NCI-H1417 (cell line): ENCODE measurements at places on chromosomes 5 and 9.
A peak's percentile ranks its signal among the peaks of the same experiment; 100 is the strongest.

- no peak for DNase-seq
These were observed 28.5 kb downstream of the GLDC start for GRCh38 chr9:6616951-6617602.

GRCh38 chr5:61894046-61894445, 412.0 kb upstream of the KIF2A start:
- no peak for DNase-seq

DNA sequence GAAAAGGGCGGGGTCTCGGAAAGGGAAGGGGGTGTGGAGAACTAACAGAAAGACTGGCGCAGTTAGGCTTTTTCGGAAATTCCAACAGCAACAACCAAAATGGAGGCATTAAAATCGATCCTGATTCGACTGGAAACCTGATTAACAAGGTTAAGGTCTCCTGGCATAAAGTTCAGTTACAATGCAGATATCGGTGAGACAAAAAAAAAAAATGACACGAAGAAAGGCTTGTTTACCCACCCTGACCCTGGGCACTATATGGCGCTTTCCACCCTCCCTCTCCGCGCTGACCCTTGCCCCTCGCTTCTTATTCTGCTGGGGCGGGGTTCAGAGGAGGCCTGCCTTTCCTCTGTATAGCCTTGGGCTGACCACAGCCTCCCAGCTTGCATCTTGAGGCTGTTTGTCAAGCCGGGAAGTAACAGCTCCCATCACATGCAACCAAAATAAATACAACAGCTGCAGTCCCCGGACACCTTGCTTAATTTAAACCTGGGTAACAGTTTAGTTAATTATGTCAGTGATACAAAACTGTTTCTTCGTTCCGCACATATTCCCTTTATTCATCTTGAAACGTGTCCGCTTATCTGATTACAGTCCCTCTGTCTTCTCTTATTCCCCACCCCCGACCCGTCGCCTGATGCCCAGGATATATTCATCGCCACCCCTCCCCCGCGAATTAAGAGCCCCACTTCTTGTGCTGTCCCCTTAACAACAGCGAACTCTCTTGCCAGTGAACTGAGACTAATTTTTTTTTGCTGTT, 795 bp upstream of the PJA2 start:
- DNase-seq = peak; percentile 56

GRCh38 chr5:94057655-94058054, 316.3 kb upstream of the POU5F2 start:
- DNase-seq = no peak

DNA sequence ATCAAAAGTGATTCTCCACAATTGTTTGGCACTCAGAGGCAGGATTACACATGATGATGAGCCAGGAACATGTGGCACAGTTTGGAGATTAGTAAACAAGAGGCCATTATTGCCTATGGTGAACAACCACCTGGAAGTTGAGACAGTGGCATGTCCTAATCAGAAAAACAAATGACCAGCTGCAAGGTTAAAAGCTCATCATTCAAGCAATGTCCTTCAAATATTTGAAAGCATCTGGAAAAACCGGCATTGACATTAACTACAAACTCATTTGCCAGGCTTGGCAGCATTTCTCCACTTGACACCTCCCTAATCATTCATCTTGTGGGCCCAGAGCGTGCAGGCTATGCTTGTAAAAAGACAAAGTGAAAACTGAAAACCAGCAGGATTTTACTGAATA, 80.6 kb upstream of the MEGF10 start:
- DNase-seq = no peak
